ENCODE measurements at places on chromosomes 11 and 22. TPM values are rescaled to one million over a fixed set of nuclear protein-coding genes. Genes with fewer than 3 reads are reported as not detected.

GRCh38 chr22:39925909-39926679 lies 25.2 kb downstream of the GRAP2 start:
- no peak for DNase-seq

GRCh38 chr22:21807544-21808529 lies 59.6 kb downstream of the MAPK1 start:
- no peak for DNase-seq

GRCh38 chr11:35088226-35088625 lies 50.7 kb upstream of the CD44 start:
- no peak for DNase-seq

RAB39A gene
- 9.2 TPM for total RNA-seq

PDGFB gene
- total RNA-seq: 7.1 TPM

OR10D3 gene
- total RNA-seq: not detected

Measured in H9 (cell line).